ENCODE measurements at places on chromosomes 5 and 9.

DNA sequence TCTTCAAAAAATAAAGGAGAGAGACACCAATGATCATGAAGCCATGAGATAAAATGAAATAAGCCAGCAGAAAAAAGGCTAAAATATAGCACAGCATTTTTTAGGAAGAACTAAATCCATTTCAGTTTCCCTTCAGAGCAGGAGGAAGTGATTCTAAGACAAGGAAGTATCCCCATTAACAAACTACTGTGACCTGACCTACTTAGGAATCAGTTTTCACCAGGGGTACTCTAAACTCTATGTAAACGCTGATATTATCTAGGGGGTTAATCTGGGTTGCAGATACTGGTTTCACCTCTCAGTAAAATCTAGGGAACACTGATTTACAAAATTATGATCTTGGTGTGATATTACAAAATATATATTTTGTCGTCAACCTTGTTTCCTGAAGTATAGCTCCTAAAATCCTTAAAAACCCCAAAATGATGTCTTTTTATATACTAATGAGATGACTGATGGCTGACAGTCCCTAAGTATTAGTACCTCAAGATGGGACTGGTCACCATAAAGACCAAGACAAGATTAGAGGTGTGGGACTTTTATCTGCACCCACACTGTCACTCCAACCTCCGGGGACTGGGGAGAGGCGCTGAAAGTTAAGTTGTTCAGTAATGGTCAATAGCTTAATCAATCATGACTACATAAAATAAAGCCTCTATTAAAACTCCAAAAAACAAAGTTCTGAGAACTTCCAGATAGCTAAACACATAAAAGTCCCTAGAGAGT lies 2.9 kb upstream of the FNBP1 start:
- no peak for DNase-seq

- DNase-seq = no peak
Observed at GRCh38 chr9:93114984-93115335, 18.9 kb downstream of the CARD19 start.

GRCh38 chr5:160956051-160956450 lies 104.0 kb upstream of the ATP10B start:
- no peak for DNase-seq

GRCh38 chr5:96433066-96433447 lies at the start of gene PCSK1:
TSS of gene PCSK1 (minus strand) at chr5:96433248. CDS start at chr5:96433042, 206 bp downstream.
- no peak for DNase-seq

- DNase-seq = no peak
Observed at GRCh38 chr5:41093803-41094202, 22.7 kb upstream of the MROH2B start.

Measured in naive thymus-derived CD4-positive, alpha-beta T cell (primary cell).